ENCODE measurements at places on chromosomes 16 and 17.

DNA sequence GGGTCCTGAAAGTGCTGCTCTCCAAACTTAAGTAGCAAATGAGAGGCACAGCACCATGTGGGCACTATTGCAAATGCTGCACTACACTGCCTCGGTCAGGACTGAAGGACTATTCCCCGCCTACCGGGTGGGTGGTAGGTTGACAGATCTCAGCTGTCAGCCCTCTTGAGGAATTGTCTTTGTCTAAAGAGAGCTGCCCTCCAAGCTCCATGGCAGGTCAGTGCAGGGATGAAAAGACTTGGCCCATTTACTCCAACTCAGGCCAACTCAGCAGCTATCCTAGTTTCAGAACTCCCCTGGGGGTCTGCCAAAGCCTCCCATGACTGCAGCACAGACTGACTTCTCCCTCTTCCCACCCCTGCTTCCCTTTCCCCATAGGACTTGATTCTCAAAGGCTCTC is 3.4 kb upstream of the PDZD9 start:
- no peak for DNase-seq

GRCh38 chr17:8345052-8345690 is 5.5 kb downstream of the ODF4 start:
- no peak for DNase-seq

GRCh38 chr17:64069143-64069542 is 48.7 kb upstream of the ICAM2 start:
- no peak for DNase-seq

DNA sequence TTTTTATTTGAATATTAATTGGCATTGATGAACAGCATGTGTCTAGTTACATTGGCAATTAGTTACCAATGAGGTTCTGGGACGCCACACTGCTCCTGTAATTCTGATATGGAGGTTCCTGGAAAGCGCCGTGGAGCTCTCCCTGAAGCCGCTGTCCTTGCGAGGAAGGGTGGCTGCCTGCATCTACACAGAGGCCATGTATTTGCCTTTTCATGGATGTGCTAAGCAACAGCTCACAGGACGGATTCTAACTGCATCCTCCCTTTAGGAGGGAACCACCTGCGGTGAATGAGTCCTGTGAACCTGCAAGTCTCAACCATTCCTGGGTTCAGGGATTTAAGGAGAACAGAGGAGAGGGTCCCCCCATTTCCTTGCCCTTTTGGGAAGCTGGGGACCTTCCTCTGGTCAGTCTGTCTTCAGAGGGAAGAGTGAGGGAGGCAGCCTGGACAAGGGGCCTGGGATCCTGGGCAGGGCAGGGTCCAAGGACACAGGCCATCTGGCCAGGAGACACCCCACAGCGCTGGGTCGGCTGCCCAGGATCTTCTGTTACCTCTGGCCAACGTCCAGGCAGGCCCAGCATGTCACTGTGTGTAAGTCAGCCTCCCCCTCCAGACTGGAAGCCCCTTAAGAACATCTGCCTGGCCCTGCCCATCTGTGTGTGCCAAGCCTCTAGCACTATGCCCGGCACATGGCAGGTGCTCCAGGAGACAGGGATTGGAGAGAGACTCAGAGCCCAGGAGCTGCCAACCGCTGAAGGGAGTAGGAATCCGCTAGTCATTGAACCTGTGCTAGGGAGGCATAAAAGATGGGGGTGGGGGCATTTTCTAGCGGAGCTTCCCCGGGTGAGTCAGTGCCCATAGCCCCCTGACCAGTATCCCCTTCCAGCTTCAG is 314.1 kb upstream of the TNRC6C start:
- DNase-seq = no peak

GRCh38 chr16:1159973-1160772 is 7.3 kb downstream of the CACNA1H start:
- DNase-seq = no peak

GRCh38 chr16:84629580-84629979 is 11.7 kb upstream of the COTL1 start:
- DNase-seq = no peak

GRCh38 chr17:62611292-62611691 is 16.2 kb upstream of the MRC2 start:
- DNase-seq = no peak

DNA sequence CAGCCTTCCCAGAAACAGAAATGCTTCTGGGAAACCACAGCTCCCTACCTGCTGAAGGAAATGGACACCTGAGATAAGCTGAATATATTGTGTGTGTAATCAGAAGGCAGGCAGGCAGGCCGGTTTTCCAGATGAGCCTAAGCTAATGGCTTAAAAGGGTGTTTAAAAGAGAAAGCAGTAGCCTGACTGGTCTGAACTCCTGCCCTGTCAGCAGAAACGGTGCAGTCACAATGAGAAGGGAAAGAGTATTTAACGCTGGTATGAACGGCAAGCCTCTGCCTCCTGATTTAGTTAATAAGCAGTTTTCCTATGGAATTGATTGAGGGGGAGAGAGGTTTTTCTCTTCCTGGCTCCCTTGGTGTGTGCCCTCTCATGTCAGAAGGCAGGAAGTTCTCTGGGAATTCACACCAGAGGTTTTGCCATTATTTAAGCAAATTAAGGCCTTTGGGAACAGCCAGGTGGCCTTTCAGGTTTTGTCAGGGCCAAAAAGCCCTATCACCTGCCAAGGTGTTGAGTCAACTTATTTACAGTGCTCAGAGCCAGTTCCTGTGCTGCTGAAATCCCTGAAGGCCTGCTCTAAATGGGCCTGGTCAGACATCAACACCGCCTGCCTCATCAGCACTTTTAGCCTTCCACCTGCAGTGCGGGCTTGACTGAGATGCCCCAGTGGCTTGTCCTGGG is 41.6 kb downstream of the CDH1 start:
- DNase-seq = no peak

DNA sequence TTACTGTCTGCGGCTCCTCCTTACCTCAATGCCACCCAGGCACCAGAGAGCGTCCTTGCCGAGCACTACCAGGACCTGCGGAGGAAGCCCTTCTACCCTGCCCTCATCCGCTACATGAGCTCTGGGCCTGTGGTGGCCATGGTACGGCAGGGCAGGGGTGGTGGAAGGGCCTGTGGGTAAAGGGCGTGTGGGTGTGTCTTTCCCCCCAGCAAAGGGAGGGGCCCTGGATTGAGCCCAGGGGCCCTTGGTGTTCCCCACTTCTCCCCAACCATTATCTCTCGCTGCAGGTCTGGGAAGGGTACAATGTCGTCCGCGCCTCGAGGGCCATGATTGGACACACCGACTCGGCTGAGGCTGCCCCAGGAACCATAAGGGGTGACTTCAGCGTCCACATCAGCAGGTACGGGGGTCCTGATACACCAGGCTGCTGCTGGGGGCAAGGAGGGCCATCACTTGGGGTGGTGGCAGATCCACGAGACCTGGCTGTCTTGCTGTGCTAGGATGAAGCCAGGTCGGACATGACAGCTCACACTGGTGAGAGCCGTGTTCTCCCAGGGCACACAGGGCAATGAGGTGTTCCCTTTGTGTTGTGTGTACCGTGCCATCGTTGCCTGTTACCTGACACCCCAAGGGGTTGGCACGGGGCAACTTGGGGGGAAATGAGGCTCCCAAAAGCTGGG is 2.2 kb upstream of the DECR2 start:
- no peak for DNase-seq

DNA sequence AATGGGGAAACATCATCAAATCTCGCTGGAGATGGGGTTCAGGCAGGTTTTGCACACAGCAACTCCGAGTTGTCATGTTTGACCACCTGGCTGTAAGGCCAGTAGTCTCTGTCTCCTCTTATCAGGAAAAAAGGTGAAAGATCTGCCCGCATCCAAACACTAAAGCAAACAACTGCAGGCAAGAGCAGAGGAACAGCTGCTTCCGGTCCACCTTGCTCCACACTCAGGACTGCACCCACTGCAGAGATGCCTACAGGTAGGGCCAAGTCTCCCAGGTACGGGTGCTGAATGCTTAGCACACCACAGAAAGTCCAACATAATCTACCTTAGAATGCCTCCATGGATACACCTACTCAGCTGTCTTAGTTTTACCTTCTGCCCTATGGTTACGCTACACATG is 7.3 kb downstream of the TEX2 start:
- no peak for DNase-seq

- DNase-seq = no peak
Observed at GRCh38 chr16:51048544-51048943, 102.5 kb downstream of the SALL1 start.

All from HTR-8/SVneo (cell line).